ENCODE measurements at places on chromosomes 3 and 15.

- no peak for DNase-seq
These were observed 260.4 kb upstream of the SLCO3A1 start for GRCh38 chr15:91593067-91593466.

- DNase-seq, result no peak
These were observed 31.5 kb downstream of the NGLY1 start for GRCh38 chr3:25751725-25752124.

DNA sequence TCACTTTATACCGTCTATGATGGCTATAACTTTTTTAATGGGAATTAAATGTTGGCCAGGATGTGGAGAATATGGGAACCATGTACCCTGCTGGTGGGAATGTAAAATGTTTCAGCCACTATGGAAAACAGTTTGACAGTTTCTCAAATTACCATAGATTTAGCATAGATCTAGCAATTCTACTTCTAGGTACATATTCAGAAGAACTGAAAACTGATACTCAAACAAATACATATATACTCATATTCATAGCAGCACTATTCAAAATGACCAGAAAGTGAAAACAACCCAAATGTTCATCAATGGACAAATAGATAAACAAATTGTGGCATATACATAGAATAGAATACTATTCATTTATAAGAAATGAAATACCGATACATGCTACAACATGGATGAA is 539.4 kb downstream of the IGSF11 start:
- no peak for DNase-seq

DNA sequence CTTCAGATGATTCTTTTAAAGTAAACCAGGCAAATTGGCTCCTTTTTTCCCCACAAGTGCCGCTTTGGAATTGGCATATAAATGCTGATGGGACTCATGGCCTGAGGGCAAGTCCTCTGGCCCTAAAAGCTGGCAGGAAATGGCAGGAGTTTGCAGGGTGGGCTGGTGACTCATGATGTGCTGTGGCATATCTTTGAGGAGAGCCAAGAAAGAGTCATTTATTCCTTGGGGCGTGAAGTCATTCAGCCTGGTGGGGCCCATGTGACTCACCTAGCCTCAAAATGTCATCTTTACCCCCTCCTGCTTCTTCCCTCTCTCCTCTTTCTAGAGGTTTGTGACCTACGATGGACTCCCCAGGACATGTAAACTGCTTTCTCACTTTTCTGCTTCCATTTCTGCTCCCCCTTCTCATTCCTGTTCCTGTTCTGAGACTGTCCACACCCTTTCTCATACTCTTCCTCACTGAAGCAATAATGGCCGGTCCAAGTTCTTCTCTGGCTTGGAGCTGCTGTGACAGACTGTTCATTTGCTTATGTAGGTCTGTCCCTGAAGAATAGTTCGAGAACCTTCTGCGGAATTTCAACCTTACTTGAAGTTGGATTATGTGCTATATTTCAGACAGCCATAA is 326.1 kb downstream of the SATB1 start:
- no peak for DNase-seq

- no peak for DNase-seq
These were observed 126.8 kb upstream of the PFN2 start for GRCh38 chr3:150097588-150097890.

DNA sequence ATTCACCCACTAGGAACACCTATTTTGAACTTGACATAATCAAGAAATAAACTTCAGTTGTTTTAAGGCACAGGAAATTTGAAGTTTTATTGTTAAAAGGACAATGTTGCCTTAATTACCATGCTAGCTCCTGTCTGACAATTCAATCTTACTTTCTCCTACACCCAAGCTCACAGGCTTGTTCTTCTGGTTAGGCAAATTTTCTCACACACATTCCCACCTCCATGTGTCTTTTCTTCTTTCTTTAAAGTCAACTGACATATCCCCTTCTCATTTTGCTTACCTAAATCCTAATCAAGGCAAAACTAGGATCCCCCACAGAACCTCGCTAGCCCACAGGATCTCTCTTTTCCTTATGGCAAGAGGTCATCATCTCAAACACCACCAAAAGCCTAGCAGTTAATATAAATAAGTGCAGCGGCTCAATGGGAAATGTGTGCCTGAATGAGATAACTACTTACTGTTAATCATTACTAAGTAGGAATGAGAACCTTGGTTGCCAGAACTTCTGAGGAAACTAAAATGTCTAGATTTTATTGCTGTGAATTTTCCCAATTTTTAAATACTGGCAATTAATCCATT is 189.3 kb downstream of the PLCH1 start:
- DNase-seq, result no peak

DNA sequence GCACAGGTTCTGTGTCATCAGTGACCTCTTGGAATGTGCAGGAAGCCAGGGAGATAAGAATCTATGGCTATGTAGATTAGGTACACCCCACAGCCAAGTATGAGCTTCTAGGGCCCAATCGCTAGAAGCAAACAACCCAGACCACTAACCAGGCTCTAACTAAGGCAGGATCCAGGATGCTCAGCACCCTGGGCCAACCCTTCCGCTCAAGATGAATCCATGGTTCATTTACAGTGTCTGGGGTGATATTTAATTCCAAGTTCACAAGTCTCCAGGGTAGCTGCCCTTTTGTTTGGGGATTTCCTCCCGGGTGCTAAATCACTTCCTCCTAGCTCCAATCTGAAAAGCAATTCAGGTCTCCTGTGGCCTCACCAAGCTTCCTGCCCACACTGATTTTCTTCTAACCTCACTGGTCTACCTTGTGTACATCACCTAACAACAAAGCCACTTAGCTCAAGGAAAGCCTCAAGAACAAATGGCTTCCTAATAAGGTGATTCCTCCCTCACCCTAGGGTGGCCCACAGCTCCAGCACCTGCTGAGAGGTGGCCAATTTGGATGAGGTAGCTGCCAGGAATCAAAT is 2.4 kb downstream of the EHD4 start:
- DNase-seq, result no peak

GRCh38 chr3:139718415-139718814 is 40.6 kb upstream of the NMNAT3 start:
- DNase-seq, result no peak

All from stimulated activated CD8-positive, alpha-beta memory T cell treated with anti-CD3 and anti-CD28 coated beads, Interleukin-7, amount 100 ng/mL, for 4 hours (primary cell).